ENCODE measurements at places on chromosomes 2 and 18.

GRCh38 chr18:31723639-31723989 is 37.1 kb downstream of the SLC25A52 start:
- no peak for DNase-seq

DNA sequence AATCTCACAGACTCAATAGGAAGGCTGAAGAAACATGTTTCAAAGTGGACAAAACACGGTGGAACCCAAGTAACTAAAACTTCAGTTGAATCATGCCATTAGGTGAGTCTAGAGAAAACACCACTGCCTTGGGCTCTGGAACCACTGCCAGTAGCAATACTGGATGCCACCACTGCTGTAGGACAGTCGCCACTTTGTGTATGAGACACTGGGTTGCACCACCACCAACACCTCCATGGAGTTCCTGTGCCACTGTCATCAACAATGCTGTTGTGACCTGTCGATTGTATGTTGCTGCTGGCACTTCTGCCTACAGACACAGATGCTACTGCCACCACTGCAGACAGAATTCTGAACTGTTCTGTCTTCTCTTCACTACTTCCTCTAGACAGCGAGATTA is 686.7 kb downstream of the METTL4 start:
- DNase-seq, result no peak

GRCh38 chr2:7111626-7112025 is 194.4 kb downstream of the RNF144A start:
- DNase-seq, result no peak

DNA sequence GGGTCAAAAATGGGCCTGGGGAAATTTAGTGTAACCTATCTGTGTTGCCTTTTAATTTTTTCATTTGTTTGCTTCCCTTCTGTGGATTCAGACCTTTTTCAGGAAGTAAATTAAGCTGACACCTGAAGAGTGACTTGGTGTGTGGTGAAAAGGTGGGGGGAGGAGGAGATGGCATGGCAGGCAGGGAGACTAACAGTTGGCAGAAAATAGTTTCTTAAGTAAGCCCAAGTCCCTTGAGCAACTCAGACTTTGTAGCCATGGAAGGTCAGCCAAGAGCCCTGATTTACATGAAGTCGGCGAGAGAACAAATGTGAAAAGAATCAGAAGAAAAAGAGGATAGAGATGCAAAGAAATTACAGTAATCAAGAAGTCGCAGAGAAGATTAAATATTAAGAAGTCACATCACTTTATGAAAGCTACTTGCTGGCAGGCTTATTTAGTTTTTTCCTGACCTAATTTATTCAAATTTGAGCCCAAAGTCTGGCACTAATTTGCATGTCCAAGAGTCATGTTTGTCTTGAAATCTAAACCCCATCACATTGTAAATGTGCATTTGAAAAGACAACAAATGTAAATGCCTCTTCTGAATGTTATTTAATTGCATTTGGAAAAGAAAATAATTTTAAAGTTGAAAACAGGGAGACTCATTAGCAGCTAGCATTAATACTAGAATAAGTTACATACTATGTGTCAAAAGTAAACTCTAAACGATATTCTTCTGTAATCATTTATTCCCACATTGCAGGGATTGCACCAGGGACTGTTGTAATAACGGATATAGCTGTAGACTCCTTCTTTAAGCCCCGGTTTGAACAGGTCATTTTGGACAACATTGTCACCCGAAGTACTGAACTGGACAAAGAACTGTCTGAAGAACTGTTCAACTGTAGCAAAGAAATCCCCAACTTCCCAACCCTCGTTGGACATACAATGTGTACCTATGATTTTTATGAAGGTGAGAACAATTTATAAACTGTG is 19.3 kb downstream of the UPP2 start:
- no peak for DNase-seq

GRCh38 chr18:59021500-59021899 is 118.2 kb upstream of the SEC11C start:
- DNase-seq, result no peak

DNA sequence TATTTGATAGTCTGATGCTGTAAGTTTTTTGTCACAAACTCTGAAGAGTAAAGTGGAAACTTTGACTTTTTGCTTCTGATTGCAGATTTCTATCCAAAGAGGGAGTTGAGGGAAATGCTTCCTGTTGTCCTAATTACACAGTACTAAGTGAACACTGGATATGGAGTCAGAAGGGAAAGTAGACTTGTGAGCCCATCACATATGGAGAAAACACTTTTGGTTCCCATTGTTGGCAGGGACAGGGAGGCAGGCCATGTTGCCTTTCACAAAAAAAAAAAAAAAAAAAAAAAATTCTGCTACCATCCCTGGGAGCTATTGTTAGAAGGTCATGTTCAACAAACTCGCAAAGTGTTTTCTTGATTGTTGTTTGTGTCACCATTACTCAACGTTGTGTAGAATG is 144.3 kb downstream of the RPIA start:
- no peak for DNase-seq

GRCh38 chr2:171798156-171798820 is 95.8 kb downstream of the SLC25A12 start:
- no peak for DNase-seq

GRCh38 chr2:207107551-207107950 is 58.2 kb downstream of the KLF7 start:
- DNase-seq, result no peak

- no peak for DNase-seq
Observed at GRCh38 chr18:49013961-49014604, 63.3 kb upstream of the SMAD7 start.

- no peak for DNase-seq
Observed at GRCh38 chr2:132782176-132782783, 112.3 kb upstream of the LYPD1 start.

DNA sequence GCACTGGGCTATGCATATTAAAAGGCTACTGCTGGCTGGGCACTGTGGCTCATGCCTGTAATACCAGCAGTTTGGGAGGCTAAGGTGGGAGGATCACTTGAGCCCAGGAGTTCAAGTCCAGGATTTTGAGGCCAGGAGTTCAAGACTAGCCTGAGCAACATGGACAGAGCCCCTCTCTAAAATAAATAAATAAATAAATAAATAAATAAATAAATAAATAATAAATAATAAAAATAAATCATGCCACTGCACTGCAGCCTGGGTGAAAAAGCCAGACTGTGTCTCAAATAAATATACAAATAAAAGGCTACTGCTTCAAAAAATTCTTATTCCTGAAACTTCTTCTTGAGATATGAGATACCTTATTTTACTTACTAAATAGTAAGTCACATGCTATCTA is 439.6 kb downstream of the ERBB4 start:
- no peak for DNase-seq

DNA sequence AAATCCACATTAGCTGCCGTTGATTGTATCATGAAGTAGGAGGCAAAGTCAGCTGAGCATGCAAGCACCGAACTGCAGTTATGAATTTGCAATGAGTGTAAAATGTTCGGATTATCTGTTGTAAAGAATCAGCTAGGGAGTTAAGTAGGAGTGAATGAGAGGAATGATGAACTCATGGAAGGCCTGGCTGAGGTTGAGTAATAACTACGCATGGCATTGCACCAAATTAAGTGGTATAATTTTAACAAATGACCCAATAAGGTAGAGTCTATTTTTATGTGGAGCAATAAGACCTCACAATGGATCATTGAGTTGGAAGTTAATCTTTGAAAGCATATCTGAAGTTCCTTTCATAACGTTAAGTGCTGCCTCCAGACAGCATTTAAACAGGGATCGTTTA is 288.2 kb upstream of the CHST9 start:
- no peak for DNase-seq

GRCh38 chr2:98568161-98568956 is 40.0 kb downstream of the COA5 start:
- DNase-seq, result no peak

GRCh38 chr2:78989051-78989450 is 36.5 kb upstream of the REG3G start:
- no peak for DNase-seq

GRCh38 chr18:3455090-3455635 is 5.2 kb downstream of the TGIF1 start:
- DNase-seq, result no peak

- DNase-seq, result no peak
Observed at GRCh38 chr2:101827246-101827645, 129.7 kb downstream of the MAP4K4 start.

GRCh38 chr2:236240228-236240990 is 23.8 kb downstream of the ASB18 start:
- DNase-seq, result no peak

- no peak for DNase-seq
Observed at GRCh38 chr18:53147472-53147871, 807.5 kb downstream of the DCC start.

GRCh38 chr18:58878640-58879039 is 14.0 kb downstream of the ZNF532 start:
- no peak for DNase-seq

DNA sequence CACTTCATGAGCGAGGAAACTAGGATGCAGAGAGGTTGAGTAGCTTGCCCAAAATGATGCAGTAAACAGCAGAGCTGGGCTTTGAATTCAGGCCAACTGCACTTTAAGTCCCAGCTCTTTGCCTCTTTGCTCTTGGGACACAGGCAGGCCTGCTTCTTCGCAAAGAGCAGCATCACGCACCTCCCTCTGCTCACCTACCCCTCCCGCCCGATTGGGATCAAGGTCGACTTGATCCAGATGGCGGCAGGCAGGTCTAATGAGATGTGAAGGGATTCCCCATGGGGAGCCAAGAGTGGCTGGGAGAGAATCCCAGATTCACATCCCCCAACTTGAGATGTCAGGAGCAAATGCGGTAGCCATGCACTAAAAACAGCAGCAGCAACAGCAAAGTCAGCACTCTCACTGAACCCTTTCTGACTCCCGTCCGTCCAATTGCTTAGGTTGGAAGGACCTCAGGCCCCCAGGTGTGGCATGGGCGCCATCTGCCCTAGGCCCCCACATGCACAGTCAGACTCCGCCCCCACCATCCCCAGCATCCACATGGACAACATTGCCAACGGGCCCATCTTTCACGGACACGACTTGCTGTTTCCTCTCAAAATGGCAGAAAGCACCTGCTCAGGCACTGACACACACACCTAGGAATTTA is 84.3 kb upstream of the MAP4K4 start:
- no peak for DNase-seq

DNA sequence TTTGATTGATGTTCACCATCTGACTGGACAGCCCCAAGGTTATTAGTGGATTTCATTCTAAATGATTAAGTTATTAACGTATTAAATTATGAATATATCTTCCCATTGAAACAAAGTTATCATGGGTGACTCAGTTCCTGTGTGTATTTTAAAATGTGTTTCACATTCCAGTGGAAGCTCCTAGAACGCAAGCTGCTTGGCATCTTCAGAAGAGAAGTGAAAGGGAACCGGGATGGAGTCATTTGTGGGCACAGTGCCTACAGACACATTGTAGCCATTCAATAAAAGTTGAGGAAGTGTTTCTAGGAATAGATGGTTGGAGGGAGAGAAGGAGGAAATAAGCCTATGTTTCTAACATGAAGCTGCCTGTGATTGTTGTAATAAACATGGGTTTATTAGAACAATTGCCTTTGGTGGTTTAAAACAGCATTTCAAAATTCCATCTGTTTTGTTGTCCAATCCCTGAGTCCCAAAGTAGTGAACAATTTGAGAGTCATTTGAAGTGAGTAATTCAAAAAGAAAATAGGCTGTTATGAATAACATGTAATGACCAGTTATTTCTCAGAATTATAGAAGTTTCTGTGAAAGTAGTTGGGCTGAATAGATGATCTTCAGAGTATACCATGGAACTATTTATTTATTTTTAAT is 143.5 kb downstream of the PKP4 start:
- DNase-seq, result no peak

DNA sequence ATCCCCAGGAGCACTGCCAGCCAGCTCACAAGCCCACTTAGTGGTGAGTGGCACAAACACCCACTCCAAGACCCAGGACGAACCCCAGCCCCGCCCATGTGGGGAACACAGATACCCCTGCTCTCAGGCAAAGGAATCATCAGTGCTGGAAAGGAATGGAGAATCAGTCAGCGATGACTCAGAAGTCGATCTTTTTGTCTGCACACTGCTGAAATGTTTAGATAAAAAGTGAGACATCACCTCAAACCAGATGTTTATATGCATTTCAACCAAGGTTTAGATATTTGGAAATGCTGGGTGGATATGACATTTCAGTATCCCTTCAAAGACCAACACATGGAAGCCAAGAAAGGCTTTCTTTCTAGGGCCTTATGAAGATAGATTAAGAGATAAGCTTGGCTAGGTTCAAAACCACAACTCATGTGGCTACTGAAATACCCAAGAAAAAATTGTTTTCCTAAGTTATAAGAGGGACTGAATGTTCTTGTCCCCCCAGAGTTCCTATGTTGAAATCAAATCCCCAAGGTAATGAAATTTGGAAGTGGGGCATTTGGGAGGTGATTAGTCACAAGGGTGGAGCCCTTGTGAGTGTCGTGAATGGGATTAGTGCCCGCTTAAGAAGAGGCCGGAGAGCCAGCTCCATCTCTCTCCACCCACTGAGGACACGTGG is 43.7 kb downstream of the POU3F3 start:
- no peak for DNase-seq

DNA sequence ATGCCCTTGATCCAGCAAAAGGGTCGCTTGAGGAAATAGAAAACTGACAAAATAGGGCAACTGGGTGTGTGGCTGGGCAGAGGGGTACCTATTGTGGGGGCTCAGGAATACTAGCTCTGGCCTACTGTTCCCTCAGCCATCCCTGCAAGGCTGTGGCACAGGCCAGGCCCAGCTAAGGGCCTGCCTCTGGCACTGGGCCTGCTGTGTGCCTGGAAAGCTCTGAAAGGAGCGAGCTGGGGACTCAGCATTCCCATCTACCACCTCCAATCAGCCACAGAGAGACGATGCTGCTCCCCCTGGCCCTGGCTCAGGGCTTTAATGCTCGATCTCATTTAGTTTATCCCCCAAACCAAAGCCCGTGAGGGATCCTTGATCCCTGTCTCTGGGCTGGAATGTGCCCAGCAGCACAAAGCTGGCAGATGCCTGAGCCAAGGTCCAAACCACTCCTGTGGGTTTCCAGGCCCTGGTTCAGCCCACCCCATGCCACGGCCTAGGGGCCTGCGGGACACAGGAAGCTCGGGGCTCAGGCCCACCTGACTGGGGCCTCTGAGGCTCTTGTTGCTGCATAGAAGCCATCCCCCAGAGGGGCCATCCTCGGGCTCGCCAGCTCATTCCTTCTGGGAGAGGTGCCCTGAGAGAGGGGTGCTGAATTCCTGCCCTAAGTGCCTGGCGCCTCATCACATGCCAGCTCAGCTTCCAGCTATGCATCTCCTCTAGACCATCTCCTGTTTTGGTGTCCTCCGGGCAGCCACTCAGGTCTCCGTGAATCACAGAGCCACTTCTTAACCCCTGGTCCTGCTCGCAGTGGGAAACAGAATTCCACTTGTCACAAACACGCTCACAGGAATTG is 43.0 kb upstream of the KCNF1 start:
- no peak for DNase-seq

GRCh38 chr2:20350041-20350712 is 467 bp downstream of the PUM2 start:
- DNase-seq, result peak; percentile 59

- DNase-seq, result no peak
Observed at GRCh38 chr2:201795607-201796477, 10.5 kb upstream of the CDK15 start.

GRCh38 chr2:237742614-237743013 is 56.0 kb upstream of the RBM44 start:
- no peak for DNase-seq
